ENCODE measurements at places on chromosomes 1 and 21.

- no peak for DNase-seq
These were observed 22.2 kb upstream of the MYOC start for GRCh38 chr1:171674431-171675405.

DNA sequence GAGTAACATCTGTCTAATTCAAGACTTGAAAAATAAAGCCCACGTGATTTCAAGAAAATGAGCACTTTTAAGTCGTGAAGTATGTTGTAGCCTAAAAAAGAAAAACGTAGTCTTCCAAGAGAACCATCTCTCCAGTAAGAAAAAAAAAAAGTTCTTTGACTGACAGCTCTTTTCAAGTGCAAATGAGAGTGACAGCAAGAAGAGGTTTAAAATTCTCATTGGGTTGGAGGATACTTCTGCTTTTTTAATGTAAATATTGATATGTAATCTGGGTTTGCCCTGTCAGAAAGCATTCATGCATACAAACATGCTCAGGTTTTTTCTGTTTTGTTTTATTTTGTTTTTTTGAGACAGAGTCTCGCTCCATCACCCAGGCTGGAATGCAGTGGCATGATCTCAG, 32.3 kb upstream of the PRDM2 start:
- DNase-seq = no peak

GRCh38 chr1:77316966-77317365, 35.1 kb downstream of the AK5 start:
- DNase-seq = no peak

DNA sequence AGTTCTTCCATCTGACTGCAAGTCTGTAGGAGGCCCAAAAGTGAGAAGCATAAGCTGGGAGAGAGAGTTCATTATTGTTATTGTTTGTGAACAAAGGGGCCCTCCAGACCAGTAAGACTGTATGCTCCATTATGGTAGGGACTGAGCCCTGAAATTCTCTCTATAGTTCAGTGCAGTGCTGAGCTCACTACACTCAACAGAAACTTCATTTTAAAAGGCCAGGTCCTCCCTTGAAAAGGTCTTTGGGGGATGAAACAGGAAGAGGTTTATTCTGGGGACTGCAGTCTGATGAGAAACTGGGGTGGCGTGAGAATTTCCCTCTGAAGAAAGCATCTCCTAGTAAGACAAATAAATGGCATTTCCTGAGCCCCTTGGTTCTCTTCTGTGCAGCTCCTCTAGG, 5.5 kb upstream of the GATAD2B start:
- DNase-seq = no peak
